ENCODE measurements at places on chromosomes 2 and 18.

- no peak for DNase-seq
Observed at GRCh38 chr2:144931480-144931879, 411.6 kb upstream of the ZEB2 start.

DNA sequence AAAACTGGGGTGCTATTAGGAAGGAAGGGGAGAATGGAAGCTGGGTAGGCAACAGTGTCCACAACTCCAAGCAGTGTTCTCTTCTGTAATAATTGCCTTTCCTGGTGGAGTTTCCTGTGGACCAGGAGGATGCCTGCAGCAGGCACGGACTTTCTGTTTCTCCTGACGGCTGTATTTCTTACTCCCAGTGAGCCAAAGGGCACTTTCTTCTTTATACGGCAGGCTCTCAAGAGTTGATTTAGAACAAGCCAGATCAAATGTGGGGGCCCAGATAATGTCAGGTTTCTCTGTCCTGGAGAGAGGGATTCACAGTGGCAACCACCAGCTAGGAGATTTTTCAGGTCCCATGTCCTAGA lies 13.0 kb upstream of the PROC start:
- no peak for DNase-seq

- no peak for DNase-seq
Observed at GRCh38 chr18:14074187-14074586, 58.0 kb downstream of the ZNF519 start.

GRCh38 chr18:6413579-6414117 lies 1.1 kb downstream of the L3MBTL4 start:
- DNase-seq = no peak

- no peak for DNase-seq
Observed at GRCh38 chr2:28430377-28430765, 37.7 kb downstream of the FOSL2 start.

DNA sequence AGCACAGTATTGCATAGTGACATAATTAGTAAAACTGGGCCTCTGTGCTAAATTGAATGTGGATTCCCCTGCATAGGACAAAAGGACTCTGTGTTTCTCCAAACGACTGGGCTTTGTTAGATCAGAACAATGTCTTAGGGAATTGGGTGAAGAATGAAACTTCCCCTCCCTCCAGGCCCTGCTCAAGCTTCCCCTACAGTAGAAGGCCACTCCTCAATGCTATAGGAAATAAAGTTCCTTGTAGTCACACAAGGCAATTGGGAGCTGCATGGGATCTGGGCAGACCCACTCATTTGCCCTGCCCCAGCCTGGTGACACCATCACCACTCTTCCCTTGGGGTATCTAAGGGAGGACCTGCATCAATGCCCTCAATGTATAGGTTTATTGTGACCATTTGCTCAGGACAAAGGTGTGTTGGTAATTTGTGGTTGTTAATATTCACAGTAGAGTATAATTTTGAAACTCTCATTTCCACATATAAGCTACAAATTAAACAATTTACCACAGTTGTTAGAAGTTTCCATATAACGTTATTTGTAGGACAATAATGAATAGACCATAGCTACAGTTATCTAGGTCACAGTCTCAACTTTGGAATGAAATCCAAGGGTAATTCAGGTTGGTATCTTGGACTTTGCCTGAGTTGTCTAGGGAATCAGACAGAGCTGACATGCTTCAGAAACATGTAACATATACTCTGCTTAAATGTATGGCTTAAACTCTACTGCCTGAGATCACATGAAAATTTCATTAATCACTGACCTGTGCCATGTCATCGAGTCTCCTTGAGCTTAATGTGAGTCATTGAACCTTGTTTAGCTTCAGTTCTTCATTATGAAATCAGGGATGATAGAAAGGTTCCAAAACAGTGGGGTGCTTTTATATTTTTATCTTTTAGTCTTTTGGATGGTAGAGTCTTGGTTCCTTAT lies 64.8 kb upstream of the DARS1 start:
- no peak for DNase-seq

DNA sequence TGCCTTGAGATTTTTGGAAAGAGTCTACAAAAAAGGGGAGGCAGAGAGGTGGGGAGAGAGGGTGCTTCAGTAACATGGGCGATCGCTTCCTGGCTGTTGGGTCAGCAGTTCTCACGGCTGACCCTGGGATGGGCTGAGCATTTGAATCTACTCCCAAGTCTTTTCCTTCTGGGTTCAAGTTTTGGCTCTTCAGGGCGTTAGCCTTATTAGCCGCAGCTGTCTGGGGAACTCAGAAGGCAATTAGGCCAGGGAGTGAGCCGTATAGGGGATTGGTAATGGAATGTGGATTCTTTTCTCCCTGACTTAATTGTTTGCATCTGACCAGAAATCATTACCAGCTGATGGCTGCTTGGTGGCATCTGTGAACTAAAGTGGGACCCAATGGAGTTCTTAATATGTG lies 250.5 kb upstream of the SKOR2 start:
- no peak for DNase-seq

DNA sequence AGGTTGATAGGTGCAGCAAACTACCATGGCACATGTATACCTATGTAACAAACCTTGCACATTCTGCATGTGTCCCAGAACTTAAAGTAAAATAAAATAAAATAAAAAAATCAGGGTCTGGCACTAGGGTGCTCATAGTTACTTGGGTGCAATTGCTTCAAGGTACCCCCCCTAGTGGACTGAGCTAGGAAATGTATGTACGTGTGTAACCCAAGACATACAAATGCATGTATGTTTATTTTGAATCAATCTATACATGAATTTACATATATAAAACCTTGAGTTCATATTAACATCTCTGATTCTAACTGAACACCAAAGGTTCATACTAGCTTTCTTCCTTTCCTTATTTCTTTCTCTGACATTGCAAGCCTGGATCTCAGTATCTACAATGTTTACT lies 51.5 kb downstream of the USP37 start:
- no peak for DNase-seq

- DNase-seq = no peak
Observed at GRCh38 chr2:66684289-66684688, 249.4 kb downstream of the MEIS1 start.

GRCh38 chr18:62839874-62840713 lies 124.8 kb downstream of the PHLPP1 start:
- DNase-seq = no peak

DNA sequence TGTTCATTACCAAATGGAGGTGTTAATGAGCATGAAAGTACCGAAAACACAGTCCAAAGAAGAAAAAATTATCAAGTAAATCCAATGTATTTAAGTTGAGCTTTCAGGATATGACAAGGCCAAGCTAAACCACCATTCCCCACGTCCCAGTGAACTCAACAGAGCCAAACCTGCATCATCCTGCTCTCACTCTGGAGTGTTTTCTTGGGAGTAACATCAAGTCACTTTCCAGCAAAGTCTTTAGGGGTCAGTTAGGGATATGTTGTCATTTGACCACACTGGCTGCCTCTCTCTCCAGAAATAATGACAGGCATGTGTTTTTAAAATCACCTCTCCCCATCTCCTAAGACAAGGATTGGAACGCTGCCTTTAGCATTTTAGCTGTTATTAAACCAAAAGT lies 140.5 kb downstream of the SRBD1 start:
- DNase-seq = no peak

DNA sequence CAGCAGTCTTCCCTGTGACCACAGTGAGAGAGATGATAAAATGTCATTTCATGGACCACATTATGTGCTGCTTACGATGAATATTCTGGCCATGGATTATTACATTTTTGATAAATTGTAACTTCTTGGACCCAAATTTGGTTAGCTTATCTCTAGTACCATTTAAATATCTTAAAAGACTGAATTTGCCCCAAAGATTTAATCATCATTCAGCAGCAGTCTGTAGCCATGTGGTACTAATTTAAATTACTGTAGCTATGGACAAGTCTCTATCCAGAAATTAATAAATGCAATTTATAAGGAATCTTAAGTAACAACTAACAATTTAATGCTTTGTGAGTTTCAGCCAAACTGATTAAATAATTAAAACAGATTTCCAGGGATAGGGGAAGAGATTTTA lies 644.9 kb upstream of the FANCL start:
- no peak for DNase-seq

GRCh38 chr2:71824436-71824835 lies 323.2 kb downstream of the CYP26B1 start:
- DNase-seq = no peak

GRCh38 chr2:49248506-49248905 lies 94.2 kb upstream of the FSHR start:
- DNase-seq = no peak

- no peak for DNase-seq
Observed at GRCh38 chr2:184049566-184049965, 548.8 kb upstream of the ZNF804A start.

DNA sequence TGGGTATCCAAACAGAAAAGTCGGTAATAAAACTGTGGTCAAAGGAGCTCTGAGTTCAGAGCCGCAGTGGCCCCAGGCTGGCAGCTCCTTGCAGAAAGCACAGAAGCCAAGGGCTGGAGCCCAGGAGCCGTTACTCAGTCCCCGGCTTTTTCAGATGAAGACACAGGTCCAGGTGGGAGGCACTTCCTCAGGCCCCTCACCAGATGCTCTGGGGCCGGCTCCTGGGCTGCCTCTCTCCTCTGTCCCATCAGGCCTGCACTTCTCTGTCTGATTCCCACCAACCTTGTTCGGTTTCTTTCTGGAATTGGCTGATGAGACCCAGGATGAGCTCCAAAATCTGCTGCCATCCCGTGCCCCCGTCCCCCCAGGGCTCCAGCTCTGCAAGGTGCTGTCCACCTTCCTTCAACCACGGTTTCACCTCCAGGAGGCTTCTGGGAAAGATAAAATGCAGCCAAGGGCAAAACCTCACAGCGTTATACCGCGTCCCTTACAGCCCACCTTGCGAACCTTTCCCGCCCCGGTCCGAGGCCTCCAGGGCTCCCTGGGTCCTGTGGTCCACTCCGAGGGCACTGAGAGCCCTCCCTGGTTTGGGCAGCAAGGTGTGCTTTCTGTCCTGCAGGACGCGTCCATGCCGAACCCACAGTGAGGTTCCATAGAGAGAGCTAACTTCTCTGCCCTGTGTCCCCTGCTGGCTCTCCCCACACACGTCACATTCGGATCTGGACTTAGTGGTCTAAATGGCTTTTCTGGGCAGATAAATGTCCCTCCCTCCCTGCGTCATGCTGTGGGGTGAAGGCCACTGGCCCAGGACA lies 102.9 kb downstream of the TPO start:
- no peak for DNase-seq

DNA sequence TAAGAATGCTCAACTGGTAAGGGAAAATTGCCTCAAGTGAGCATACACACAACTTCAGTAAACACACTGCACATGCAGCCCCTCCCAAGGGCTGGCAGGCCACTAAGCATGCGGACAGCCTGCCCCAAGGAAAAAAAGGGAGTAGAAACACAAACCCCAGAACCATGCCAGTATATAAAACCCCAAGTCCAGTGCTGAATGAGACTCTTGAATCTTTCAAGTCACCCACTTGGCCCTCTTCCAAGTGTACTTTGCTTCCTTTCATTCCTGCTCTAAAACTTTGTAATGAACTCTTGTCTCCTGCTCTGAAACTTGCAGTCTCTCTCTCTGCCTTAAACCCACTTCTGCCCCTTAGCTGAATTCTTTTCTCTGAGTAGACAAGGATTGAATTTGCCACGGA lies 736.4 kb downstream of the RNF144A start:
- no peak for DNase-seq

DNA sequence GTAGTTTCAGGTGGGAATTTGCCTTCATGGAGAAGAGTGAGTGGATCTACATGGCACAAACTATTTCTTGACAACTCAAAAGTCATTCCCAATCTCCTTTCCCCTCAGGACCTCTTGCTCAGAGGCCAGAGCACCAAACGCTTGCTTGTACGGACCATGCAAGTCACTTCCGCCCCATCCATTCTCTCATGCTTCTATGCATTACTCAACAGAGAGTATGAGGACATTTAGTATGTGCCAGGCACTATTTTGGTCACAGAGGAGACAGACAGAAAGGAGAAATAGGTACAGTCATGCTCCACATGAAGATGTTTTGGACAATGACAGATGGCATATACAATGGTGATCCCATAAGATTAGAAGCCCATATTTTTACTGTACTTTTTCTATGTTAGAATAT lies 117.5 kb downstream of the ACTR3 start:
- DNase-seq = no peak

DNA sequence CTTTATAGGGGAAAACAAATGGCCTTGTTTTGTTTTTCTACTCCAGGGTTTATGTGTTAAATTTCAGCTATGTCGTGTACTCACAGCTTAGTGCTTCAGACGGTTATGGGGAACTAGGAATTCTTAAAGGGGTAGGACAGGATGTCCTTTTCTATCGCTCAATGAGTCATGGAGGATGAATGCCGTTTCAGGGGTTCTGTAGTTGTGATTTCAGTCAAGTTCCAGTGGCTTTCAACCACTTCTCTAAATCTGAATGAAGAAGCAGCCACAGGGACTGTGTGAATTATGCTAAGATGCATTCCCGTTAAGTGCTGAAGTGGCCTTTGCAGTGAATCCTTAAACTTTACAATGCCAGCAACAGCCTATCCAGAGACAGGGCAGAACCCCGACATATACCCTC lies 1231.7 kb upstream of the ZEB2 start:
- no peak for DNase-seq

DNA sequence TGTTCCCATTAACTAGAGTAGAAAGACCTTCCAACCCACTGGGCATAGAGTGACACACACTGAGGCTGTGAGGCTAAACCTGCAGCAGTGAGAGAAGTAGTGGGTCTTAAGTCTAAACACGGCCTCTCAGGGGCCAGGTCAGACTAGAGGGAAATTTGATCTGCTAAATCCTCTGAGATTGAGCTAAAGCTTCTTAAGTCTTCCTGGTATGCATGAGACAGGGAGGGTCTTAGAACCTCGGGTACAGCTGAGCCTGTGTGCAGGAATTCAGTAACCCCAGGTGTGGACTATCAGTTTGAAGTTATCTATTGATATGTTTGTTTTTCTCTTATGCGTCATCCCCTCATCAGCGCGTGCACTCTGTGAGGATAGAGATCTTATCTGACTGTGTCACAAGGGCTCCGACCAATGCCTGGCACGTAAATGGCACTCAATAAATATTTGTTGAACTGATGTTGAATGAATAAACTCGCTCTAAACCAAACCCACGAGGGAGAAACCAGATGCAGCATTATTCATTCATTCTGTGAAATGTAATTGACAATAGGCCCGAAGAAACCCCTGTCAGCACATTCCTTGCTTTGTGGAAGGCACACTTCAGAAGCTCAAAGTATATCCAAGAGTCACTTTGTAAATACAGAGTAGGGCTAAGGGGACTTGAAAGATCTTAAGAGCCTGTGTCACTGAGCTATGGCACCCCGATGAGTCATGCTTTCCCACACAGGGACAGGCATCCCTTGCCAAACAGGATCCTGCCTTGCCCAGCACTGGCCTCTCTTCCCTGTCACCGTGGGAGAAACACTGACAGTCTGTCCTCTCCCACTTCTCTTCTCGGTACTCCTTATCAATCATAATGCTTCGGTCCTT lies 21.7 kb upstream of the RAB10 start:
- DNase-seq = peak; percentile 64

Measured in NCI-H510A (cell line).